ENCODE measurements at places on chromosomes 13 and 19. TPM values are rescaled to one million over a fixed set of nuclear protein-coding genes. Genes with fewer than 3 reads are reported as not detected.

GRCh38 chr19:39823686-39824085, 10.3 kb downstream of the DYRK1B start:
- no peak for DNase-seq

GRCh38 chr13:52810011-52810410, 38.4 kb downstream of the PCDH8 start:
- no peak for DNase-seq

Gene NLRP4
- total RNA-seq = not detected

DNA sequence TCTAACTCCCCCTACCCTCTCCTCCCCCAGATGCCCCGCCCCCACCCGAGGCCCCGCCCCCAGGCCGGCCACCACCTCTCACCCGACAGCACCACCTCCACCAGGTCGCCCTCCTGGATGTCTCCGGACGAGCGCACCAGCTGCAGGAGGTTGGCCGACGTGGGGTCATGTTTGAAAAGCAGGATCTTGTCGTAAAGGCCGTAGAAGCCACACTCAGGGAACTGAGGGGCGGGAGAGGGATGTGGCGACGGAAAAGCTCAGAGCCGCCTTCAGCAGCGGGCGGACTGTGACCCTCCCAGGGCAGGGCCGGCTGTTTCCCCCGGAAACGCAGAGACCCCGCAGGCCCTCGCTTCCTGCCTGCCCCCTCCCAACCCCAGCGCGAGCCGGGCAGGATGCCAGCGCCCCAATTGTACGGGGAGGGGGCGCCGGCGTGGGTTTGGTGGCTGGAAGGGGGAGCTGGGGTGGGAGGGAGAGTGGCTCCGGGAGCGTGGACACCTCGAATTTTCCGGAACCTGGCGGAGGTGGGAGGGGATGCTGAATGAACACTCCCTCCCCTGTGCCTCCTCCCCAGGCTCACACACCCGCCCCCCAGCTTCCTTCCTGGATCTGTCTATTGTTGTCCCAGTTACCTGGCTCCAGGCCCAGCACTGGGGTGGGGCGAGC, 3.0 kb downstream of the PRKD2 start:
- DNase-seq = peak; percentile 97

Gene RDH8
- total RNA-seq = not detected

Gene FXYD1
- 30.3 TPM for total RNA-seq

- no peak for DNase-seq
These were observed 27.6 kb downstream of the DHX34 start for GRCh38 chr19:47376589-47377144.

Measured in left colon (tissue), 2 donors.